Umbilical cord (tissue), 2 donors: ENCODE measurements at places on chromosomes 4 and X. TPM values are rescaled to one million over a fixed set of nuclear protein-coding genes. Genes with fewer than 3 reads are reported as not detected.

MPP1 gene
- 47.7 TPM for total RNA-seq

GATA1 gene
- total RNA-seq, result not detected

GRCh38 chrX:77275392-77275791 is 171.8 kb upstream of the FGF16 start:
- DNase-seq, result no peak

DNA sequence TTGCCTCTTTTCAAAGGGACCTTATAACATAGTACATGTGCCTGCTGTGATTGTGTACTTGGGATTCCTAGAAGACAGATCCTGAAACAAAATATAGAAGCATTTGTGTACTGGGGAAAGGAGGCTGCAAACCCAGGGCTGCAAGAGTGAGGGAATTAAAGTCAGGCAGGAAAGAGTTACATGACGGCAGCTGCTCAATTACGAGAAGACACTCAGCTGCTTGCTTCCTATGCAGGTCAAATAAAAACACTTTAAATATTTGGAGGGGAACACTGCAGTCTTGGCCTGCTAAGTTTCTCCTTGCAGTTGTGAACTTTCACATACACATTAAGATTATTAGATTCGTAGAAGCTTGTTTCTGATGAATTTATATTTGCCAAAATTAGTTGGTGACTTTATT is 191.9 kb upstream of the CXCL13 start:
- DNase-seq, result no peak

DNA sequence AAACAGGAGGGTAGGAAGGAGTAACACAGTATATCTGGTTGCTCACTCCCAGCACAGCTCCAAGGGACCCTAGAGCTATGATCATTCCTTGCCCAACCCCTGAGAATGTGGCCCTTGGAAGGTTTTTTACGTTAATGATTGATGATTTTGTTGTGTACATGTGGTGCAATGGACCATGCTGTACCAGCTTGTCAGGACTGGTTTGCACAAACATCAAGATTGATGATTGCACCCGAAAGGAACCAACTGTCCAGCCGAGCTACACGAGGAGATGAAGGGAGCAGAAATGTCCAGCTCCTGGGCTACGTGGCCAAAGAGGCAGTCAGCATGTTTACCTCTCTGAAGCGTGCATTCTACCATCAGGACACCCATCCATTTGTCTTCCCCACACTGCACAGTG is 83.2 kb upstream of the USP9X start:
- no peak for DNase-seq

DNA sequence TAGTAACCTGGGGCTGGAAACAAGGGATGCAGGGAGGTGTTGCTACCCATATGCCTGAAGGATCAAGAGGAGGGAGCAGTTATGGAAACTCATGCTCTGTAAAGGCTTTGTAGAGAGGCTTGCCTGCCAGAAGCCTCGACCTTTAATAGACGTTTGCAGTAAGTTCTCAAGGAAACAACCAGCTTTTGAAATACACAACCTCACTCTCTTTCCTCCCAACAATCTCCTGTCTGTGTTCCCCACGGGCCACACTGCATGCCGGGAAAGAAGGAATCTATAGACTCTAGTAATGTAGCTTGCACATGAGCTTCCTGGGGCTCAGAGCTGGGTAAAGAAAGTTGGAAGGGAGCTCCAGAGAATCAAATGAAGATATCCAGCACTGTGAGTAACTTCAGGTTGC is 101.6 kb upstream of the PACRGL start:
- no peak for DNase-seq

DNA sequence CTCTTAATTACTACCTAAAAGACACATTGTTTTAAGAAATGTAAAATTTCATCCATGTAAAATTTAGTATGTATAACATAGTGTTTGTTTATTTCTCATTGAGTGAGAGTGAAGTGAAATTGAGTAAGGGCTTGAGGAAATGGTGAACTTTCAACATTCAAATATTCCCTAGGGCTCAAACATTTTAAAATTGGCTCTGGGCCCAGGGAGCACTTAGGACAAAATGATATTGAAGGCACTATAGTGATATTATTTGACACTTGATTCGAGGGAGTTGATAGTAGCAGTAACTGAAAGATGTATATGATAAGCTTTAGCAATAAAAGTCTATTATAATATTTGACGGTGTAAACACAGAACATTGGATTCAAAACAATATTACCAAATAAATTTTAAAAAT is 1244.0 kb upstream of the TENM3 start:
- no peak for DNase-seq
